ENCODE measurements at places on chromosomes 2 and 18.
A peak's percentile ranks its signal among the peaks of the same experiment; 100 is the strongest.

GRCh38 chr2:175203621-175204496 is 22.3 kb upstream of the ATP5MC3 start:
- peak; percentile 6 for DNase-seq

GRCh38 chr2:82256288-82256687 is 1951.7 kb upstream of the LRRTM1 start:
- DNase-seq, result no peak

DNA sequence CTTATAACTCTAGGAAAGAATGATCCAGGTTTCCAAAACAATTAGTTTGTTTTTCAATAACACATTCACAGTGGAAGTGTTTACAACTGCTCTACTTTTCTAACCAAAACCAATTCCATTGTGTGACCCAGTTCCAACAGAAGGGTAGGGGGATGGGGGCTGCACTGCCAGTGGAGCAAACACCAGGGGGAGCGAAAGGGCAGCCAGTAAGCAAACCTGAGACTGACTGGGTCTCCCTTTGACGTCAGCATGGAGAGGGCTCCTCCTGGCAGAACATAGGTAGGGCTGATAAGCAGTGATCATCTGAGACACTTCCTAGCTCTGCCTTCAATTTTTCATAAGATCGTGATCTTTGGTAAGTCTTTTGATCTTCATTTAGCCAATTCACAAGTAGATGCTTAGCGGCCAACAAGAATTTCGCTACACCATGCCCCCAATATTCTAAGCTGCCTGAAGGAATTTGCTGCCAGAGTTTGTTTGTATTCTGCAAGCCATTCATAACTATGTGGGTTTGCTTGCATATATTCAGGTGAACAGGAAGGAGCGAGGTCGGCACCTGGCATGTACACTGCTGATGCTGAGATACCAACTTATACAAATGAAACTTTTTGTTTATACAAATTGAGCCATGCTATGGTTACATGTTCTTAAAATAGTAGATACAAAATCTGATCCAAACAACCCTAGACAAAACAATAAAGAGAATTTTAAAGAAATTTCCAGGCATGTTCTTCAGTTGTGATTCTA is 45.9 kb downstream of the ST6GAL2 start:
- DNase-seq, result no peak

- no peak for DNase-seq
Observed at GRCh38 chr2:30691091-30691947, 115.9 kb downstream of the CAPN13 start.

GRCh38 chr2:140064243-140064642 is 1284.1 kb upstream of the NXPH2 start:
- DNase-seq, result no peak

Measured in activated CD4-positive, CD25-positive, alpha-beta regulatory T cell treated with anti-CD3 and anti-CD28 coated beads, Interleukin-2, amount 50 U/mL, for 16 hours (primary cell).